Amygdala (tissue), 56 donors: ENCODE measurements at places on chromosomes 2 and 18.

DNA sequence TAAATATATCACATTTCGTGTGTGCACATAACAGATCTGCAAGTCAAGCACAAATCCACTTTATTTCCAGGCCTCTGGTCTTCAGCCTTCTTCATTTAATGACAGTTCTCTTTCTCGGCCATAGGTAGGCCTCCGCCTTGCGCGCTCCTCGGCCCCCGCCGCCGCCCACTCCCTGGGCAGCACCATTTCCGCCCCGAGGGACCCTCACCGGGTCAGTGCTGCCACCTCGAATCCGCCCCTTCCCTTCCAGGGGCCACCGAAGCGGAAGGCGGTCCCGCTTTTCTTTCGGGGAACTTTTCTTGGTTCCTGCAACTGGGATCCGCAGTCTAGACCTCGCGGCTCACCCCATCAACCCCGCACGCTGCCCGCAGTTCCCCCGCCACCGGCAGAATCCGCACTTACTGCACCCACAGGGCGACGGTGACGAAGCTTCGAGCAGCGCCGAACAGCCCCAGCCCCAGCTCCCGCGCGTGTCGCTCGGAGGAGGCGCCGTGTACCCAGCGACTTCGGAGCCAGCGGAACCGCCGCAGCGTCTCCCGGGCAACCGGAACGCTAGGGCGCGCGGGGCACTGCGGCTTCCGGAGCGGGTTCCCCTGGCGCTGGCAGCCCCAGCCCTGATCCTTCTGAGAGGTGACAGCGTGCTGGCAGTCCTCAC is at the start of gene CDKL4:
TSS of gene CDKL4 (minus strand) at position 502 of the 655 bp plus-strand sequence.
- DNase-seq = no peak

DNA sequence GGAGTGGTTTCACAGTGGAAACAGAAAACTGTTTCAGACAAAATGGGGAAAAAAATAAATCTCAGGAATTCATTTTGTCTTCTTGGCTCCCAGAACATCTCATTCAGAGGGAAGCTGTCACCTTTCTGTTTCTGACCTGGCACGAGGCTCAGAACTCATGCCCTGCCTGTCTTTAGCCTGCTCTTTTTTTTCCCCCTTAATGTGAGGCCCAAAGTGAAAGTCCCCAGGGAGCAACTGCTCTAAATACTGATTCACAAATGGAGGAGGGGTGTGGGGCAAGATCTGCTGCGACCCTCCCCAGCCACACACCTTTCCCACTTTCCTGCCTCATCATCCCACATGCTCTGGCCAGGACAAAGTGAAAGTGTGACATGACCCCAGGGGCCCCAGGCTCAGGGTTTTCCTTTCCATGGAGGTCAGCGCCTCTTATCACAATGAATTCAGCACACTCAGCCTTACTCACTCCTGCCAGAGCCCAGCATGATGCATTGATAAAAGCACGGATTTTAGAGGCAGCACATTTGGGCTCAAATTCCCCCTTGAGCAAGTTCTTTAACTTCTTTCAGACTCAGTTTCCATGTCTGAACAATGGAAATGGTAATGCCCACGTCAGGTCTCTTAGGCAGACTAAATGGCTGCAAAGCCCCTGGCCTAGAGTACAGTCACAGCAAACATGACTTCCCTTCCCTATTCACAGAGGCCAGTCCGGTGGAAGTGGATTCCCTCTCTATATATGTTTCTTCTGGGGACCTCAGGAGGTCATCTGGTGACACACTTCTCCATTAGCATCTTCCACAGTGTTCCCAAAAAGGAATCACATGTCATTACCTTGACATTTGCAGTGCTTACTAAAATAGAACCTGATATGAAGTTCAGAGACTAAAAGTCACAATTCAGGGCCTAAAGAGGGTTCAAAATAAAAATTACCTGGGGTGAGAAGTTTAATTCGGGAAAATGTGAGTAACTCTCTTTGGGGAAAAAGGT is 55.3 kb upstream of the TMEM163 start:
- no peak for DNase-seq

- peak; percentile 84 for DNase-seq
These were observed 69.5 kb upstream of the PSMD14 start for GRCh38 chr2:161238560-161239325.

DNA sequence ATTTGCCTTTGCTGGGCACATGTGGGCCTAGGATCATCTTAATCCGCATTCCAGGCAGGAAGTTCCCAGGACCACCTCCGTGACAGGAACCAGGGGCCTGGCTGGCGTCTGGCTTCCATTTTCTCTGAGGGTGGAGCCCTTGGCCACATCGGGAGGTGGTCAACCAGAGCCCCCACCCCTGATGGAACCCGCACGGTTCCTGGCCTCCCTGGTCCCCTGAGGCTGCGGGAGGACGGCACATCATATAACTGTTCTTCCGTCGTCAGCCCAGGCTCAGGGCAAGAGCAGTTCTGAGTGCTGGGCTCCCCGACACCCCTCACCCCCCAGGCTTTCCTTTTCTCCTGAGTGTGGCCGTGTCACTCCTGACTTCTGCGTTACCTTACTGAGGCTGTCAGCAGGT is 13.5 kb downstream of the ESPNL start:
- DNase-seq = no peak

GRCh38 chr2:31987454-31988220 is 23.2 kb downstream of the MEMO1 start:
- DNase-seq = no peak

DNA sequence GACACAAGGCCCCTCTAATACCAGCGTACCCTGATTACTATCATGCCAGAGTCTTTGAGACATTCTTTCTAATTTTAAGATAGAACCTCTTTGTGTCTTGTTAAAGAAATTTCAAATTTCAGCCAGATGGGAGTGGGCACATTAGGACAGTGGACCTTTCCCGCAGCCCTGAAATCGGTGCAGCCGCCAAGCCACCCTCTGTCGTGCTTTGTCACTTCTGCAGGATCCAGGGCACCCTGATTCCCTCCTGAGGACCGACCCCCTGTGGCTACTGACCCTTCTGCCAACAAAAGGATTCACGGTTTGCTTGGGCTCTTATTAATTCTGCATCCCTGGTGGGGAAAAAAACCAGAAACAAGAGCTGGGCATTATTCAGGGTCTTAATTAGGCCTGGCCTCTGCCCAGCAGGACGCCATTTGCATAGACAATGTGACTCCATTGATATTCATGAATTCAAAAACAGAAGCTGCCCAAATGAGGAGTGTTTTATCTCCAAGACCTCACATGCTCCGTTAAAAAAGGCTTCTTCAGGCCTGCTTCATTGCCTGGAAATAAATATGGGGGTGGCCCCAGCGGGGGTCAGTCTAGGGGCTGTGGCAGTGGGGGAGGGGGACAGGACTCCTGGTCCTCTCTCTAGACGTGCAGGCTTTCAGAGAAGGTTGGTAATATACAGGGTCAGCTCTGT is 116.9 kb downstream of the ALPK2 start:
- DNase-seq = no peak

DNA sequence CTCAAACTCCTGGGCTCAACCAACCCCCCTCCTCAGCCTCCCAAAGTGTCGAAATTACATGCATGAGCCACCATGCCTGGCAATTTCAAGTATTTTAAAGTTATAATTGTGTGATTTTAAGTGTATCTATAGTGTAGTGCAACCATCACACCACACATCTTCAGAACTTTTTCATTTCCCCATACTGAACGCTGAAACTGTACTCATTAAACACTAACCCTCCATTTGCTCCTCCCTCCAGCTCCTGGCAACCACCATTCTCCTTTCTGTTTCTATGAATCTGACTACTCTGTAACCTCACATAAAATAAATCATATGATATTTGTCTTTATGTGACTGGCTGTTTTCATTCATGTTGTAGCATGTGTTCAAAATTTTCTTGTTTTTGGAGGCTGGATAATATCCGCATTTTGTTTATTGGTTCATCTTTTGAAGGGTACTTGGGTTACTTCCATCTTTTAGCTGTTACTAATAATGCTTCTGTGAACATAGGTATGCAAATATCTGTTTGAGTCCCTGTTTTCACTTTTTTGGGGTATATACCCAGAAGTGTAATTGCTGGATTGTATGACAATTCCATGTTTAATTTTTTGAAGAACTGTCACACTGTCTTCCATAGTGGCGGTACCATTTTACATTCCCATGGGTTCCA is 188.2 kb downstream of the PLCL1 start:
- DNase-seq = no peak

GRCh38 chr2:96146881-96147592 is 1.8 kb upstream of the DUSP2 start:
- DNase-seq = no peak

GRCh38 chr2:7976206-7976605 is 705.6 kb upstream of the ID2 start:
- DNase-seq = no peak

DNA sequence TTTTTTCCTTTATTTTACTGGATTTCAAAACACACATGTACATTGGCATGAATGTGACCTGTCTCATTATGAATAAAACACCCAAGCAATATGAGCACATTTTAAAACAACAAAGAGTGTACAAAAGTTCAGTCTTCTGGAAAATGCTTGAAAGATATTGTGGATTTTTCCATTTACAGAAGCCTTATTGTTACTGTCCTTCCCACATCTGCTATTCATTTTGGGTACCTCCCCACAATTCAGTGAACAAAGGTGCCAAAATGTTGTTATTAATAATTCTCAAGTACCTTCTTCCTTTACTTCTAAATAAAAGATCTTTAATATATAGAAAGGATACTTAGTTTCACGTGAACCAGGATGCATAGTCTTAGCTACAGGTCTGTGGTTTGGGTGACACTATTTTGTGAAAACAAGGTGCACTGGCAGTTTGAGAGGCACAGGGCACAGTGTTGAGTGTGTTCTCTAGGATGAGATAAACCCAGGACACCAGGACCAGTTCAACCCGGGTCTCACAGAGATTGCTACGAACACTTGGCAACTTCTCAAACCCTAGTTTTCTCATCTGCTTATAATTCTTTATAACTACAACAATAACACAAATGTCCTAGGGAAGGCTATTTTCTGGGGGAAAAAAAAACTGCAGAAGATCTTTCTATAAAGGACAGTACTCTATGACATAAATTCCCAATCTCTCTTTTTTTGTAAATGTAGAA is 84.5 kb upstream of the GALNT5 start:
- no peak for DNase-seq

DNA sequence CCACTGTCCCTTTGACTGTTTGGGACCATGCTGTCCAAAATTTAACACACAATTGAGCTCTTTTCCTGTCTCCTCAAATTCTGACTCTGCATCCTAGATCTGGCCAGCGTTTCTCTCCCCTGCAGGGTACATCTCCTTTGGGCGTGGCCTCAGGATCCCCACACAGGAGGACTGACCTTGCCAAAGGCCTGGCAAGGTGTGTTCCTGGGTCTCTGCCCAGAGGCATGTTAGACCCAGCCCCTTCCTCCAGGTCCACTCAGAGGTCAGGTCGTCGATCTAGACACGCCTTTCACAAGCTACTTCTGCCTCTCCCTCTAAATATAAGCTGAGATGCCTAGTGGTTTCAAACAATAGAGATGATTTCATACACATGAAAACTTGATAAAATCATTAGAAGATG is 45.4 kb upstream of the SMIM21 start:
- DNase-seq = no peak

DNA sequence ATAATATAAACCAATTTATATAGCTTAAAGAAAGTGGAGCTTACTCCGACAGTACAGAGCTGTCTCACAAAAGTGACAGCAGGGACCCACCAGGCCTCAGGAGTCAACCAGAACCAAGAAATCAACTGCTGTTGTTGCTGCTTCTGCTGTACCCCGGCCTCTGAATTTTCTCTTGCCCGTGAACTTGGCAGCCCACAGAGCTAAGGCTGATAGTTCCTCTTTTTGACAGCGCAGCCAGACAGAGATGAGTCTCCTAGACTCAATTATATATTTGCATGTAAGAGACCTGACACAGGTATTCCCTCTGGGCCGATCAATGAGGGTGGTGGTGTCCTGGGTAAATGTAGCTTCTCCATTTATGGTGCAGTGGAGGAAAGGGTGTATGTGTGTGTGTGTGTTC is 109.4 kb downstream of the KCTD1 start:
- DNase-seq = no peak

DNA sequence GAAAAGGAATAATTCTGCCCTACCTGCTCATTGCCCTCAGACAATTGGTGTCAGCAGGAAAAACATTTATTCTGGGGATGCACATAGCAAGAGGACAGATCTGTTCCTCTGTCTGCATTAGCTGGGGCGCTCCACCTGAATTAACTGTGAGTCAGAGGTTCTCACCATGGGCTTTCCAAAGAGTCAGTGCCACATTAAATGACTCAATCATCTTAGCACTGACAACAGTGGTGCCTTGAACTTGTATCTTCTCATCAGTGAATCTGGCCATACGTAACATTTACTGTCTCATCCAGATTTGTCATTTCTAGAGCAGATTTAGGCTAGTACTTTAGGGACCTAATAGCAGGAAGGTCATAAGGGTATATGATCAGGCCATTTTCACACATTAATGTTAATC is 358.1 kb upstream of the CRIM1 start:
- no peak for DNase-seq

DNA sequence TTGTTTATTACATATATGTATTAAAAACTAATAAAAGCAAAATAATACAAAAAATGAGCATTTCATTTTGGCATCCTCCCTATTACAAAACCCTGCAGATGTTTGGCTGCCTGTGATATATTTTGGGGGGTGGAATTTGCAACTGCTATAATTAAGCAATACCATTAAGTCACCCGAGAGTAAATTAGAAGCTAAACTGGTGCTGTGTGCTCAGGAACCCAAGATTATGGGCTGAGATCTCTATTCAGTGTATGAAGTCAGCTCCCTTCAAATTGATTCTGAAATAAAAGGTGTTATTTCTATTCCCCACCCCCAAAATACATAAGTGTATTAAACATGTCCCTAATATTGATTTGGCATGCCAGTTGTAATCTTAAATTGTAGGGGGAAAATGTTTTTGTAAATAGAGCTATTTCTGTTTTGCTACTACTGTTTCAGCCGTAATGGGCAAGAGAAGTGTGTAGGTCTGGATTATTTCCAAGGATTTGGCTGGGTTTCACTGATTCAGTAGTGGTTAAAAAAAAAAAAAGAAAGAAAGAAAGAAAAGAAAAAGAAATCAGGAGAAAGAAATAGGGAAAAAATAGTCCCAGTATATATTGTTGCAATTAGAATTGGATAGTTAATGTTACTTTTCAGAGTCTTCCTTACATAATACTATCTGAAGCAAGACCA is 110.9 kb downstream of the SS18 start:
- no peak for DNase-seq

GRCh38 chr2:46461709-46462171 is 17.6 kb upstream of the TMEM247 start:
- no peak for DNase-seq

DNA sequence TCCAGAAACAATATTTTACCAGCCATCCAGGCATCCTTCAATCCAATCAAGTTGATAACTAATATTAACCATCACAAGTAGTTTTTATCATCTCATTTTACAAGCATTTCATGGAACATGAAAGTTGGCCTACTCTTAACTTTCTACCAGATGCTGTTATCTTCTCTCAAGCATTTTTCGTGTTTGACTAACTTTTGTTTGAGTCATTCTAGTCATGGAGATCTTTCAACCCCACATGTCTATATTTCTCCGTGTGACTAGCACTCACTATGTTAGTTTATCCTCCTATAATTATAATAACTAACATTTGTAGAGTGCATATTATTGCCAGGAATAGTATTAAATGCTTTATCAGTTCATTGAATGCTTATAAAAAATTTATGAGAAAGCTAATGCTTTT is 307.0 kb upstream of the CWC22 start:
- DNase-seq = no peak
